ENCODE measurements at places on chromosomes 6 and 20. TPM values are rescaled to one million over a fixed set of nuclear protein-coding genes. Genes with fewer than 3 reads are reported as not detected.

Gene COMMD7
- 21.0 TPM for total RNA-seq

Gene SLC17A3
- total RNA-seq, result not detected

Gene DNMT3B
- total RNA-seq, result 1.3 TPM

Gene RNF39
- total RNA-seq, result not detected

Gene TFAP2D
- total RNA-seq, result not detected

Gene CRIP3
- total RNA-seq, result not detected

Gene MMUT
- 10.9 TPM for total RNA-seq

Gene TINAG
- total RNA-seq, result not detected

Gene PBOV1
- total RNA-seq, result not detected

Gene VSTM2L
- under 0.01 TPM for total RNA-seq

Gene TNF
- total RNA-seq, result not detected

Data from lung microvascular endothelial cell (primary cell).